NCI-H1092 treated with DMSO at 0.1 percent for 48 hours (cell line): ENCODE measurements at places on chromosomes 5 and 9.

GRCh38 chr9:131235480-131235851 lies 40.8 kb downstream of the FAM78A start:
- DNase-seq: no peak

GRCh38 chr5:60604771-60605170 lies 95.2 kb downstream of the DEPDC1B start:
- DNase-seq: no peak

GRCh38 chr9:4741365-4742089 lies 525 bp upstream of the AK3 start:
- peak; percentile 86 for DNase-seq

DNA sequence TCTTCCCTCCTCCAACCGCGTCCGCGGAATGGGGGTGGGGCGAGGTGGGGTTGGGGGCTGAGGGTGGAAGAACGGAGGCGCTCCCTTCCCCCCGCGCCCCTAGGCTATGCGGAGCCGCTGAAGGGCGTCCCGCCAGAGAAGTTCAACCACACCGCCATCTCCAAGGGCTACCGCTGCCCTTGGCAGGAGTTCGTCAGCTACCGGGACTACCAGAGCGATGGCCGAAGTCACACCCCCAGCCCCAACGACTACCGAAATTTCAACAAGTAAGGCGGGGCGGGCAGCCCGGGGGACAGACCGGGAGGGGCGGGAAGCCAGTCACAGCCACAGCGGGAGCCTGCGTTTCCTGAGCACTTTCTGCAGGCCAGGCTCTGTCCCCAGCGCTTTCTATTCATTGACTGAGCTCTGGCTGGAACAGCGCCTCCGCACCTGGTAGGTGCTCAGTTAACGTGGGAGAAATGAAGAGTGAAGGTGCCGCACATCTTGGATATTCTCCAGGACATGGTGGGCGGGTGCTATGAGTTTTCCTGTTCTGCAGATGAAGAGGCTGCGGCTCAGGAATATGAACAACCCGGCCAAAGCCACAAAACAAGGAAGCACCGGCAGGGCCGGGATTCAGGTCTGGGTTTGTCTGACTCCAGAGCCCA lies 11.3 kb downstream of the MYOZ3 start:
- no peak for DNase-seq

DNA sequence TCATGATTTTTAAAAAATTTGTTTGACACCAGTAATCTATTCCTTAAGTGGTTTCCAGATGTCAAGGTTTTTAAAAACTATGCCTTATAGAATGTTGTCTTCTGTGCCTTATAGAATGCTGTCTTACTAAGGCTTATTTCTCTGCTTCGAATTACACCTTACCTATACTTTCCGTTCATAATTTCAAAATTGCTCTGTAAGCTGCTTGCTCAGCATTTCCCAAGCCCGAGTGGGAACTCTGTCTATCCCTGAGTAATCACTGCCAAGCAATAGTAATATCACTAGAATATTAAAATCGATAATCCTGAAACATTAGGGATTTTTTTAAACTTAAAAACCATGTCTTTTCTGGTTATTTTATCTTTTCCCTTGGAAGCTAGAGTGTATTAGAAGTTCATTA lies 376.3 kb downstream of the PIK3R1 start:
- DNase-seq: no peak

DNA sequence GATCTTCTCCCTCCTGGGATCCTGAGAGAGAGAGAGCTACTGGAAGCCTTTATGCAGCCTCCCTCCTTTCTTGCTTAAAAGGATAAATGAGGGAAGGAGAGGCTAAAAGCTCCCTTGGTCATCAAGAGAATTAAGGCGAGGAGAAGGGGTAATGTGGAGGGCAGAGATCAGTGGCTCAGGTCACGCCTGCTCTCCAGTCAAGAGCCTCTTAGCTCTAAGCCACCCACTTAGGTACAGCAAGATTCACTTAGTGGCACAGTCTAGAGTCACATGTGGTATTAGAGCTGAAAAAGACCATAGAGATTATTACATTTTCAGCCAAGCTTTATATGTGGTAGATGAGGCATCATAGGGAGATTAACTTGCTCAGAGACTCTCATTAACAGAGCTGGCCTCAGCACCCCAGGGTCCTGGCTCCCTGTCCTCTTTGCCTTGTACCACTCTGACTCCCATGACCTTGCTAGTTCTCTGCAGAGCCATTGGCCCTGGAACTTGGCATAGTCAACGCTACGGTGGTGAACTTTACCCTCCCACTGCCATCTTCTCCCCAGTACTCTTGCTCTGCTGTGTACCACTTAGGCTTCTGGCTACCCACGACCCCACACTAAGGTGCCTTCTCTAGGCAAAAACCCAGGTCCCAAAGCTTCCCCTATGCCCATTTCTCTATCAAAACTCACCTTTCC lies 37.6 kb downstream of the MFAP3 start:
- DNase-seq: no peak

- no peak for DNase-seq
These were observed 46.8 kb upstream of the ATG10 start for GRCh38 chr5:81925009-81925408.

DNA sequence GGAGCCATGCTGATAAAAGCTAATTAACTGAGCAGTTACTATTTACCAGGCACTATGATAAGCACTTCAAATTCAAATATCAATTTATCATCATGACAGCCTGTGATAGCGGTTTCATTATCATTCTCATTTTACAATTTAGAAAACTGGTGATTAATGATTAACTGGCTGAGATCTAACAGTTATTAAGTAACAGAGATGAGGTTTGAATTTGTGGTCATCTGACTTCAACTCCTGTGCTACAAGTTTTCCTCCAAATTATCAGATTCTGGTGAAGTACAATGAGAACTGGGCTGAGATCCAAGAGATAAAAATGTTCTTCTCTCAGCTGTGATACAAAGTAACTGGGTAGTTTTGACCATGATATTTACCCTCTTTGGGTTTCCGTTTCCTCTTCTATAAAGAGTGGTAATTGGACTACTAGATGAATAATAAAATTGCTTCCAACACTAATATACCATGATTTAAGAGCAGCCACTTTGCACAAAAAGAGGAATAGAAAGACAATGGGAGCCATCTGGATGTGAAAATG lies 74.5 kb upstream of the CCNG1 start:
- DNase-seq: no peak

DNA sequence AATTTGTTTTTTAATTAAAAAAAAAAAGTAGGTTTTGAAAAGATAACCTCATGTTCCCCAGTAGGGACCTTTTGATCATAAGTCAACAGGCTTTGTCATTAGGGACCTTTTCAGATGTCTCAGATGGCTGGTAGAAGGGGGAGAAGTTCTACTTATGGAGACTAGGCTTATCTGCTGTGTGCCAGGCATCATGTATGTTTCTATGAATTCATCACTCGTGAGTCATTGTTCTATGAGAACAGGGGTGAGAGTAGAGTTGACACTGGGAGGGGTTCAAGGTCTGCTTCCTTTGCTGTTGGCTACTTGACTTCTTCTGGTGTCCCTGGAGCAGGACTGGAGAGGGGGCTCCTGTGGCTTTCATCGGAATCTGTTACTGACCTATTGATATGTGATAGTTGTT lies 138.8 kb downstream of the KDM4C start:
- DNase-seq: no peak

- DNase-seq: no peak
These were observed 69.1 kb upstream of the PUM3 start for GRCh38 chr9:2913026-2913425.

GRCh38 chr5:174046558-174046957 lies 1.1 kb downstream of the NSG2 start:
- DNase-seq: no peak

DNA sequence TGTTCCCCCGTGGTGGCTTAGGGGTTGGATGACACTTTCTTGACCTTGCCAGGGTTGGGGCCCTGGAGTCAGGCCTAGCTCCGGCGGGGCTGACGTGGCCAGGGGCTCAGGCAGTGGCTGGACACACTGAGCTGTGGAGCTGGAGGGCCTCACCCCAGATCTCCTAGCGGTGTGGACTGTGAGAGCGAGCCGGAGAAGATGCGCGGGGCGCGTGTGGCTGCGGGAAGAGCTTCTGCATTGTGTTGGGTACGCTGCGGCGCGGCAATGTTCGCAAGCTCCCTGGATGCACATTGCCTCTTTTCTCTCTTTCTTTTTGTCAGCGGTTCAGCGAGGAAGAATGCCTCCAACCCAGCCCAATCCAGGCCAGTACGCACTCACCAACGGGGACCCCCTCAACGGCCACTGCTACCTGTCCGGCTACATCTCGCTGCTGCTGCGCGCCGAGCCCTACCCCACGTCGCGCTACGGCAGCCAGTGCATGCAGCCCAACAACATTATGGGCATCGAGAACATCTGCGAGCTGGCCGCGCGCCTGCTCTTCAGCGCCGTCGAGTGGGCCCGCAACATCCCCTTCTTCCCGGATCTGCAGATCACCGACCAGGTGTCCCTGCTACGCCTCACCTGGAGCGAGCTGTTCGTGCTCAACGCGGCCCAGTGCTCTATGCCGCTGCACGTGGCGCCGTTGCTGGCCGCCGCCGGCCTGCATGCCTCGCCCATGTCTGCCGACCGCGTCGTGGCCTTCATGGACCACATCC lies 4.8 kb downstream of the NR2F1 start:
- no peak for DNase-seq

- no peak for DNase-seq
These were observed 295.6 kb downstream of the ADGRV1 start for GRCh38 chr5:90854169-90854568.

DNA sequence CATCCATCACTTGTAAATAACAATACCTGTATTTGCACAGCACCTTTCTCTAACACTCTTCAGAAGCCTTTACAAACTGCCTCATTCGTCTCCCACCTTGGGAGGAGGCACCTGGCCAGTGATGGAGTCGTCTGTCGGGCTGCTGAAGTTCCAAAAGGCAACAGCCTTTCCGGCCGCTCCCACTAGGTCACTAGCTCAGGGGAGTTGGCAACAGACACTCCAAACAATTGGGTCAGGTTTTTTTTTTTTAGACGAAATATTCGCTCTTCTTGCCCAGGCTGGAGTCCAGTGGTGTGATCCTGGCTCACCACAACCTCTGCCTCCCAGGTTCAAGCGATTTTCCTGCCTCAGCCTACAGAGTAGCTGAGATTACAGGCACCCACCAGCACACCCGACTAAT lies 4.0 kb downstream of the DAP start:
- DNase-seq: no peak

DNA sequence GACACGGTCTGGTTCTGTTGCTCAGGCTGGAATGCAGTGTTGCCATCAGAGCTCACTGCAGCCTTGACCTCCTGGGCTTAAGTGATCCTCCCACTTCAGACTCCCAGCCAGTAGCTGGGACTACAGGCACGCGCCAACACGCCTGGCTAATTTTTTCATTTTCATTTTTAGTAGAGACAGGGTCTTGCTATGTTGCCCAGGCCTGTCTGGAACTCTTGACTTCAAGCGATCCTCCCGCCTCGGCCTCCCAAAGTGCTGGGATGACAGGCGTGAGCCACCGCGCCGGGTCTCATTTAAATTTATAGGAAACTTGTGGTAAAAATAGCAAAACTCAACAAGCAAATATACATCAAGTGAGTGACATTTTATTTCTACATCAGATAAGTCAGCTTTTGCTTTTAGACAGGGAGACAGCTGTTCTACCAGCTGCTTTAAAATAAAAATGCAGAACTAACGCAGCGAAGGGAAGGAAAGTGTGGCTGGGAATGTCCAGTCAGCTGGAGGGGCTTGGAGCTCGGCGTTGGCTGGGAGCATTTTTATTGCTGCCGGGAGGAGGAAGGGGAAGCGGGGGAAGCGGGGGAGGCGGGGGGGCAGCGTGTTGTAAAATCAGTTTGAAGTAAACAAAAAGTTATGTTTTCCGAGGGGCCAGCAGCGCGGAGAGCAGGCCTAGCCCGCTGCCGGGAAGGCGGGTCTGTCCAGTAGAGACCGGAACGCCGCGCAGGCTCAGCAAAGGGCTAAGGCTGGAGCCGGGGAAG lies 707 bp upstream of the ZFYVE16 start:
- DNase-seq: no peak

- DNase-seq: no peak
These were observed 31.6 kb downstream of the CSNK1A1 start for GRCh38 chr5:149519601-149520000.

- DNase-seq: no peak
These were observed 49.6 kb downstream of the ZFR start for GRCh38 chr5:32394981-32395380.

- DNase-seq: no peak
These were observed 53.5 kb downstream of the BNC2 start for GRCh38 chr9:16817002-16817401.

GRCh38 chr5:56279291-56279690 lies 46.2 kb upstream of the ANKRD55 start:
- DNase-seq: no peak

DNA sequence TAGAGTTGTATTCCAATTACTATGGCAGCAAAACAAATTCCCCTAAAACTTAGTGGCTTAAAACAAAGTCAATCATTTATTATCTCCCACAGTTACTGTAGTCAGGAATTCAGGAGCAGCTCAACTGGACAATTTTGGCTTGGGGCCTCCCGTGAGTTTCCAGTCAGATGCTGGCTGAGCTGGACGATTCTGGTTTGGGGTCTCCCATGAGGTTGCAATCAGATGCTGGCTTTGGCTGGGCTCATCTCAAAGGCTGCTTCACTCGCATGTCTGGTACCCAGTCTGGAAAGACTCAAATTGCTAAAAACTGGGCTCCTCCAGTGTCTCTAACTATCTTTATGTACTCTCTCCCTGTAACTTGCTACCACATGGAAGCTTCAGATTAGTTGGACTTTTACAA lies 130.1 kb downstream of the C5orf15 start:
- no peak for DNase-seq

DNA sequence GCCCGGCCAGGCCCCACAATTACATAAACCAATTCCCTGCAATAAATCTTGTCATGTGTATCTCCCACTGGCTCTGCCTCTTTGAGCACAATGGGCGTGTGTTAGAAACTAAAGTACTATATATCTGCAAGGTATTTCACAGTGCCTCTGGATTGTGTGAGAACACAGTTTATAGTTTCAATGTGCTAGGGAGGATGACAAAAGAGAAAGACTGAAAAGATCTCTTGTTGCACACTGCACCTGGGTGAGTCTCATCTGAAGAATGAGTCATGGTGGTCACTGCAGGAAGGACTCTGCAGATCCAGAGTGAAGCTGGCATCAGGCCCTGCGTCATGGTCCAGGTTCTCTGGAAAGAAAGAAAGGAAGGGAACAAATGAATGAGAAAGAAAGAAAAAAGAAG lies 20.7 kb upstream of the CTSV start:
- DNase-seq: no peak

GRCh38 chr5:174724484-174725260 lies at the start of gene MSX2:
Gene MSX2, plus strand, starts transcription at chr5:174724582. Its CDS starts 78 bp downstream, at chr5:174724660.
- DNase-seq: no peak

DNA sequence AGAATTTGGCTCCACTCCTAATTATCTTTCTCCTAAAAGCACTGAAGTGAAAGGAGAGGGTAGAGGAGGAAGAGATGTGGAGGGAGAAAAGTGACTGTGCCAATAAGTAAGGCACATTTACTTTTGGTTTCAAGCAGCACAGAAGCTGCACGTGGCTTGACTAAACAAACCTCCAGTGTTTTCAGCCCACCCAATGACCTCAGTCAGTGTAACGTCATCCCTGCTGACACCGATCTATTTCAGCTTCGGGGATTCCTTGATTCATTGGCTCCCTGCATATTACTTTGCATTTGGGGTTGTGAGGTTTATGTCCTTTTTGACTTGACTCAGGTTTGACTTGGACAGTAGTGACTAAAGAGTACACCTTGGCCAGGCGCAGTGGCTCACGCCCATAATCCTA lies 35.6 kb upstream of the NIM1K start:
- DNase-seq: no peak
